ENCODE measurements at places on chromosomes 2 and 18.

GRCh38 chr18:21763846-21764646 lies 23.5 kb downstream of the MIB1 start:
- no peak for DNase-seq

GRCh38 chr2:225064362-225064761 lies 22.1 kb upstream of the DOCK10 start:
- DNase-seq, result no peak

GRCh38 chr2:98479959-98480524 lies 35.4 kb downstream of the INPP4A start:
- DNase-seq, result no peak

DNA sequence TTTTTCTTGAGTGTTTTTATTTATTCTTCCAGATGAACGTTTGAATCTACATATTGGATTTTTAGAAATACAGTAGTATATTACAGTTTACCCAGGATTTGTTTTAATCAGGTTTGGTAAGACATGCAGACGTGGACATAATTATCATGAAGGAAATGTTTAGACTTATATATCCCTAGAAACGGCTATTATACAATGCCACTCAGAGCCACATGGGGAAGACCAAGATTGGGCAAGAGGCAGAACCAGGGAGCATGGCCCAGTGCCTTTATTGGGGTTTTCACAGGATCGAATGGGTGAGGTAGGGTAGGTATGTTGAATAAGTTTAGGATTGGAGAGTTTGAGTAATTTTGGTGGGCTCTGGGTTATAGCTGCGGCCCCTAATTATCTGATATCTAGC lies 212.2 kb downstream of the CAMKMT start:
- no peak for DNase-seq

DNA sequence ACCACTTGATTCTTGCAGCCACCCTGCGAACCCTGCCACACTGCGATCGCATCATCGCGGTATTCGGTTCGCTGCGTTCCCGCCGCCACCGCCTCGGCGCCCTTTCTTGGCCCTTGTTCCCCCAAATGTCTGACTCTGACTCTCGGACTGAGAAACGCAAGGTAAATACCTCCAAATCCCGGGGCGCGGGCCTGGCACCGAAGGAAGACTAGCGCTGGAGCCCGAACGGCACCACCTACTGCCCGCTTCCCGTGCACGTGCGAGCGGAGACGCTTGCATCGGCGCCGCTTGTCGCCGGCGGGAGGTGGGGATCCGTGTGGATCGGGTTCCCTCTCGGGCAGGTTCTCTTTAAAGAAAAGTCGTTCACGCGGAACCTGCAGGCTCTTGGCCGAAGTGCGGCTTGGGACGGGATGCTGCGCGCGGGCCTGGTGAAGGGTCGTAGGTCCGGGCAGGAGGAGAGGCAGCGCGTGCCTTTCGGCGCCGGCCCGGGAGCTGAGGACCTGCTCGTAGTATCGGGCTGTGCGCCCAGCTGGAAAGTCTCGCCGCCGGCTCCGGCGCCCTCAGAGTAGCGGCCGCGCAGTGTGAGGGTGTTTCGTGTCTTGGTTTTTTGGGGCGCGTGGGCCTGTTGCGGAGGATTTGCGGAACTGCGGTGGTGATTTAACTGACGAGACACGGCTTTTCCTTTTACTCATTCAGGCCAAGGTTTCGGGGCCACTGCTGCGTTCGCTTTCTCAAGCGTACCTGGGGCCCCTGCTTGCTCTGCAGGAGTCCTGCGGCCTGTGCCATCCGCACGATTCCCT lies 514 bp downstream of the BCL2L11 start:
- DNase-seq, result peak; percentile 65

GRCh38 chr18:22632191-22632590 lies 214.5 kb upstream of the CTAGE1 start:
- DNase-seq, result no peak

DNA sequence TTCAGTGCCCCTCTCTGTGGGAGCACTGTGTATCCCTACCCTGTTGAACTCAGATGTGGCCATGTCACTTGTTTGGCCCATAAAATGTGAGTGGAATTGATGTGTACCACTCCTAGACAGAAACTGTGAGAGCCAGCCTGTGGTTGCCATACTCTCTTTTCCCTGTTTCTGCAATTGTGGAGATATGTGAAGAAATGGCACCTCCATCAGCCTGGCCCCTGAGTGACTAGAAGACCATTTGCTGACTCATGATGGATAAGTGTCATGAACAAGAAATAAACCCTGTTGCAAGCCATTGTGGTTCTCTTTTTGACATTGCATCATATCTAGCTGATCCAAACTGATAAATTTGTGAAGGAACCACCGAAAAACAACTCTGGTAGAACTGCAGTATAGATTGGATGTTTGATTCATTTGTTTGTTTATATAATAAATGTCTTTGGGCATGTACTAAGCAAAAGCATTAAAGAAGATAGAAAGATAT lies 214.5 kb upstream of the FBXO11 start:
- DNase-seq, result no peak

GRCh38 chr18:80046011-80046410 lies 11.8 kb downstream of the RBFA start:
- DNase-seq, result no peak

DNA sequence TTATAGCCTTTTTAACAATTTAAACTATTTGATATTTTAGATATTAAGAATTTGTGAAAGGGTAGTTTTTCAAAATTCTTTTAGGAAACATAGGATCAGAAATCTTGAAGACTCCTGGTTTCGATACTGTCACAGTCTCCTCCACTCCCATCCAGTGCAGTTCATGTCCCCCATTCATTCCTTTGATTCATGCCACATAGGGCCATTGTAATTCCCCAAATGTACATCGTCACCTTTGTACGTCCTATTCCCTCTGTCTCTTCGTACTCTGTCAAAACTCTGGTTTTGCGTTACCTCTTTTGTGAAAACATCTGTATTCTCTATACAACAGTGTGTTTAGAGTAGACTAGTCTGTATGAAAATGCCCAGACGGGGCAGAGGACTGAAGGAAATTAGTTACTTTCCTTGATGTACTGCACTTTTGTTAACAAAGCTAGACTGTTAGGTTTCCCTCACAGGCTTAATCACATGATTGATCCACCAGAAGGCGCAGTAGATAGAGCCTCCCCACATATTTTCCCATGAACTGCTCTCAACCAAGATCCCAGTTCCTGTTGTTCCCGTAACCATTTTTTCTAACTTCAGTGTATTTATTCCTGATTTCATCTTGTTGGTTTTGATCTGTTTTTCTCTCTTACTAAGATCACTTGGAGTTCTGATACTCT lies 2.5 kb downstream of the MRPL35 start:
- no peak for DNase-seq

GRCh38 chr2:6222296-6222695 lies 530.1 kb downstream of the SOX11 start:
- no peak for DNase-seq

- no peak for DNase-seq
Observed at GRCh38 chr2:147110317-147110716, 734.5 kb upstream of the ACVR2A start.

GRCh38 chr2:239316562-239317465 lies 84.0 kb downstream of the HDAC4 start:
- peak; percentile 15 for DNase-seq

DNA sequence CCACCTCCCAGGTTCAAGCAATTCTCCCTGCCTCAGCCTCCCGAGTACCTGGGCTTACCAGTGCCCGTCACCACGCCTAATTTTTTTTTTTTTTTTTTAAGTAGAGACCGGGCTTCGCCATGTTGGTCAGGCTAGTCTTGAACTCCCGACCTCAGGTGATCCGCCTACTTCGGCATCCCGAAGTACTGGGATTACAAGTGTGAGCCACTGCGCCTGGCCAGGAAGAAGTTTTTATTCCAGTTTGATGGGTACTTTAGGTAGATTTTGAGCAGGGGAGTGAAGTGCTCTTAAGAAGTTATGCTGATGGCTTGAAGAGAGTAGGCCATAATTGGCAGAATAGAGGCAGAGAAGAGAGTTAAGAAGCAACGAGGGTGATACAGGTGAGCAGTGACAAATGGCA lies 25.3 kb downstream of the FZD5 start:
- no peak for DNase-seq

All from hematopoietic multipotent progenitor cell treated with erythropoietin and hydrocortisone succinate and interleukin-3 and kit ligand, for 17 days (in vitro differentiated cells).